Vagina (tissue), 2 donors: ENCODE measurements at places on chromosomes 16 and 17.

DNA sequence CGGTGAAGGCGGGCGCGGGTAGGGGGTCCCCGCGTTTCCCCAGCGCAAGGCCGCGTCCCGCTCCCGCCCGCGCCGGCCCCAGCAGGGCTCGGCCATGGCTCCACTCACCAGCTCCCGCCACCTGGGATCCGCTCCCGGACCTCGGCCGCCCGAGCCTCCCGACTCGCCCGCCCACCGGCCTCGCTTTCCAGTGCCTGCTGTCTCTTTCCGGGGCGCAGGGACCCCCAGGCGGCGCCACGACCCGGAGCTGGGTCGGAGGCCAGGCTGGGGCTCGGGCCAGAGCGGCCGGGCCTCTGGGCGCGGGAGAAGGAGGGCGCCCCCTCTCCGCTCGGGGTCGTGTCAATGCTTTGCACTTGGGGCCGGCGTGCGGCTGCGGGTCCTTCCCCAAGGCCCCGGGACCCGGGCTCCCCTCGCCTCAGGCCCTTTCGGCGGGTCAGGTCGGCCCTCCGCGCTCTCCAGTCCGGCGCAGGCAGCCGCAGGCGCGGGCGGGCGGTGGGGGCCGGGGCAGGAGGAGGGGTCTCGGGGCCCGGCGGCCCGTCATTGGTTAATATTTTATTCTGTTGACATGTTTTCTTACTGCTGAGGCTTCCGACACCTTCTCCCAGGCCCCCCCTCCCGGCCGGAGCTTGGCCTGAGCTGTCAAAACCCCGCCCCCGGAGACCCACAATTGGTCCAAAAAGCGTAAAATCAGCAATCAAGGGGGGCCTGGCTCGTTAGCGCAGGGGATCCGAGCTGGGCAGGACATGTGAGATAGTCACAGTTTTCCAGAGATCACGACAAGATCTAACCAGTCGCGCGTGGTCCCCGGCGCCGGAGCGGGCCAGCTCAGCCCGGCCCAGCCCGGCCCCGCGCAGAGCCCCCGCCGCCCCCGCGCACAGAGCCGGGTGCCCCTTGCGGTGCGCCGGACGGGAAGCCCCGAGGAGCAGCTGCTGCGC, at the start of gene TBX2:
TSS of gene TBX2 (plus strand) at position 713 of the 935 bp plus-strand sequence. CDS start 334 bp downstream, outside the sequence.
- DNase-seq = no peak

GRCh38 chr17:28018439-28019070, 23.9 kb upstream of the NLK start:
- no peak for DNase-seq

DNA sequence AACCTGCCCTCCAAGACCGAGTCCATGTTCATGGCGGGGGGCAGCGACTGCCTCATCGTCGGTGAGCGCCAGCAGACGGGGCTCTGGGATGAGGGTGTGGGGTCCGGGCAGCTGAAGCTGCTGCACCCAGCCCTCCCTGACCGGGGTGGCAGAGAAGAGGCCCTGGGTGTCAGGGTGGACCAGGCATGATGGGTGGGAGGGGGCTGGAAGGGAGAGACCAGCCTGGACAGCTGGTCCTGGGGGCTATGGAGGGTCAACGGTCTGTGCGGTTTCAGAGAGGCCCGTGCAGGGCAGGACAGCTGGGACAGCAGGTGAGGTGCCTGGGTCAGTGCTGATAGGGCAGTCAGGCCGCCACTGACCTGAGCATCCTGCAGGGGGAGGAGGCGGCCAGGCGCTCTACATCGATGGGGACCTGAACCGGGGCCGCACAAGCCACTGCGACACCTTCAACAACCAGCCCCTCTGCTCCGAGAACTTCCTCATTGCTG, 13.3 kb upstream of the ATP6V0C start:
- no peak for DNase-seq

- DNase-seq = peak; percentile 90
These were observed 558 bp downstream of the HSD3B7 start for GRCh38 chr16:30985401-30986128.
